Activated CD4-positive, alpha-beta T cell treated with anti-CD3 and anti-CD28 coated beads for 4 hours (primary cell): ENCODE measurements at places on chromosomes 6 and 20.
A peak's percentile ranks its signal among the peaks of the same experiment; 100 is the strongest.

GRCh38 chr6:52377538-52378221 is 15.7 kb downstream of the PAQR8 start:
- DNase-seq: no peak

GRCh38 chr6:142222022-142222421 is 75.0 kb downstream of the VTA1 start:
- DNase-seq: no peak

DNA sequence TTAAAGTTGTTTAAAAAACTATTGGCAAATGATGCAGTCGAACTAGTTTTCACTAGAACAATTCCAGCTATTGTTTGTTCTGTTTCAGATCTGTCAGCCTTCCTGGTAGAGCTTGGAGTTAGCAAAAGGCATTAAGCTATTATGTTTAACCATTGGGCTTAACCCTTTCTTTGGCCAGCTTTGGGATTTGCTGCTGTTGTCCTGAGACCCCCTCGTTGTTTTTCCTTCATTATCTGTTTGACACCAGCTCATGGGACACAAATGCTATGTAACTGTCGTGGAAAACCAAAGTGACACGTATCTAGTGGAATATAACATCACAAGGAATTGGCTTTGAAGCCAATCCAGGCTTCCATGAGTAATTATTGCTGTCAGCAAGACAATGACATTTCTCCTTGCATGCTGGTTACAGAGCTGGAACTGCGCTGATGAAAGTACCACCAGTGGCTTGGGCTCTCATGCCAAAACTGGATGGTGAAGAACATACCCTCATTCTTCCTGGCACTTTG is 96.0 kb downstream of the EYA2 start:
- DNase-seq: no peak

DNA sequence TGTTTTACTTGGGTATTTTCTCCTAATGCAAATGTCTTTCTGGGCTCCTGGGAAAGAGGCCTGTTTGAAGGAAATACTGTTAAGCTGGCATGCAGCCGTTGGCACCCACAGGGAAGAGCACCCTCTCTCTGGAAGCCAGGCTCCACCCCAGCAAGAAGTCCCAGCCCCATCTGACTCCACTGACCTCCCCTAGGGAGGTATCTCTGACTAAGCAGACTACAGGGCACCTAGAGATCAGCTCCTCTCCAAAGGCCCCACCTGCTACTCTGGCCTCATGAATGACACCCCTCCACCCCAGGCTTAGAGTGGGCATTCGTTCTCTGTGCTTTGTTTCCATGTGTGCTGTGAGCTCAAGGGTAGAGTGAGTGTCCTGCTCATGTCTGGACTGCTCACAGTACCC is 6.4 kb upstream of the MDGA1 start:
- DNase-seq: no peak

DNA sequence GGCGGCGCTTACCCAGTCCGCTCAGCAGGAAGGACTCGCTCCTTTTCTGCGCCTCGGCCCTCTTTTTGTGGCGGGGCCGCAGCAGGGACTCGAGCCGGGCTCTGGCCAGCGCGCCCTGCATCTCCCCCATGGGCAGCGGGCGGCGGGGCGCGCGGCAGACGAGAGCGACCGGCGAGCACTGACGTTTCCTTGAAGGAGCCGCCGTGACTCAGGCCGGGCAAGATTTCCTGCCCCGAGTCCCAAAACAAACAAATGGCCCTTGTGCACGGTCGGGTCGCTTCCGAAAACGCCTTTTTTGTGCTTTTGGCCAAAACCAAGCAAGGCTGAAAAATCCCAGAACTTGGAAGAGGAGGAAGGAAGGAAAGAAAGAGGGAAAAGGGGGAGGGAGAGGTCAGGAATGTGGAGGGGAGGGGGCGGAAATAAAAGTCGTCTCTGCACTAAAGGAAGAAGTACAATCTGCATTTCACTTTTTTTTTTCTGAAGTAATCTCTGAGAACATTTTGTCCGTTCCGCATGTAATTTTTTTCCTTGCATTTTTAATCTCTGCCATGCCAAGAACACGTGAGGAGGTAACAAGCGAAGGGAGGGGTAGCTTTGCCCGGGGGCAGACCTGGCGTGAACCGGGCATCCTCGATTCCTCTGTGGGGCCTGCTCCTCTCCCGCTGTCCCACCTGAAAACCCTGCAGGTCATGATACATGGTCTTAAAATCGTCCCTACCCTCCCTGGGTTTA is 123.3 kb upstream of the SLC2A12 start:
- peak; percentile 57 for DNase-seq

- DNase-seq: no peak
These were observed 34.2 kb upstream of the KAT14 start for GRCh38 chr20:18103497-18103896.

DNA sequence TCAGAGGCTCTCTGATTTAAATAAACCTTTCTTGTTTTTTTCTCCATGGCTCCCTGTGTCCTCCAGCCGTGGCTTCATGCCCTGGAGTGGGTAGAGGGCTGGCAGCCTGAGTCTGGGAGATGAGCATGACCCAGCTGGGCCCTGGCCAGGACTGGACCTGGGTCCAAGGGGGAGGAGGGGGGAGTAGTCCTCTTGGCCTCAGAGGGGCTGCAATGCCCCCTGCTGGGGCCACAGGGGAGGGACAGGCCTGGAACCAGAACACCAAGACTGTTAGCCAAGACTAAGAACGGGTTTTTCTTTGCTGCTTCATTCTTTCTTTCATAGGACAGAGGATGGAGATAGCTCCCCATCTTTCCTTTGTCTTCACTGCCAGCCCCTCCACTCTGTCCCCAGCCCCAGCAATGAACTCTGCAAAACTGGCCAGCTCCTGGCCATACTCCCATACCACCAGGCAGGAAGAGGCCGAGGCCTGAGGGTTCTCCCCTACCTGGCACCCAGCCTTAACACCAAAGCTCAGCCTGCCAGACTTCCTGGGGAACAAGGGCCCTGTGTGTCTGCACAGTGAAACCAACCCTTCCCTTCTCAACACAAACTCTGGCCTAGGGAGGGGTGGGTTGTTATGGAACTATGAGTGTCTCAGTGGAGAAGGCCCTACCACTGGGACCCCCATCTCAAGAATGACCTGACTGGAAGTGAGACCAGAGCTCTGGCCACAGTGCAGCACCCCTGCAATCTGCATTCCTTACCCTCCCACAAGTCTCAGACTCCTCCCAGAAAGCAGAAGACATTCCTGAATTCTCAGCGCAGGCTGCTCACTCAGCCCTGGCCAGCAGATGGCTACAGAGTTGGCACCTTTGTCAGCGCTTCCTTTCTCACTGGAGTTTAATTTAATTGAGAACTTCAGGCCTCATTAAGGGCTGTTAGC is 11.0 kb downstream of the SLC29A1 start:
- no peak for DNase-seq

GRCh38 chr20:7207186-7207798 is 439.8 kb downstream of the BMP2 start:
- DNase-seq: no peak
